DMS79 (cell line): ENCODE measurements at places on chromosomes 7 and 10.

DNA sequence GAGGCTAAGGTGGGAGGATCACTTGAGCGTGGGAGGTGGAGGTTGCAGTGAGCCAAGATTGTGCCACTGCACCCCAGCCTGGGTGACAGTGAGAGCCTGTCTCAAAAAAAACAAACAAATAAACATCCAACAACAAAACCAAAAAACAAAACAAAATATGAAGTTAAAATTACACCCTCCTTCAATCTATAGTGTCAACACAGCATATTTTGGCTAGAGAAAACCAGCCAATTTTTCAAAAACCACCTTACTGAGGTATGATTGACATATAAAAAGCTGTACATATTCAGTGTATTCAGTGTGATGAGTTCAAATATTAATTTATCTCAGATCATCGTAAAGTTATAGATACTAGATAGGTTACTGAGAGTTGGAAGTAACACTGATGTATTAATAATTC is 102.4 kb downstream of the ICA1 start:
- DNase-seq: no peak

- DNase-seq: no peak
Measured at GRCh38 chr10:111970111-111970510, 213.5 kb downstream of the GPAM start.

GRCh38 chr7:16034353-16034752 is 347.9 kb upstream of the MEOX2 start:
- no peak for DNase-seq

DNA sequence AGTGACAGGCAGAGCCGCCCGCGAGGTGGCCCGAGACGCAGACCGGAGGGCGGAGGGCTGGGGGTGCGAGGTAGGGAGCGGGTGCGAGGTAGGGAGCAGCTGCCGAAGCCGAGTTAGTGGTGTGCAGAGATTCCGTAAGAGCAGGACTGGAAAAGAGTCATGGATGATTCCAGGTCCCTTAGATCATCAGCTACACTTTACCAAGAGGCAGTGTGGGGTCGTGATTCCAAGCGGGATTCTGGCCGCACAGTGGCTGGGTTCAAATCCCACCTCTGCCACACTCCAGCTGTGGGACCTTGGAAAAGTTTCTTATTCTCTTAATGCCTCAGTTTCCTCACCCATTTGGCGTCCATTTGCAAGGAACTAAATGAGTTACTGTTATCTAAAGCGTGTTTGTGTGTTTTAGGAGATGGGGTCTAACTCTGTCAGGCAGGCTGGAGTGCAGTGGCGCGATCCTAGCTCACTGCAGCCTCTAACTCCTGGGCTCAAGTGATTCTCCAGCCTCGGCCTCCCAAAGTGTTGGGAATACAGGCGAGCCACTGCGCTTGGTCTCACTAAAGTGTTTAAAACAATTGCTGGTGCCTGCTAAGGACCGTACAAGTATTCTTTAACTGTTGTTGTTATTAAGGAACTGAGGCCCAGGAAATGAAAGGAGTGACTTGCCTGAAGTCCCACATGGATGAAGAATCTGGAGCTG is 1.1 kb downstream of the NDUFB2 start:
- no peak for DNase-seq

DNA sequence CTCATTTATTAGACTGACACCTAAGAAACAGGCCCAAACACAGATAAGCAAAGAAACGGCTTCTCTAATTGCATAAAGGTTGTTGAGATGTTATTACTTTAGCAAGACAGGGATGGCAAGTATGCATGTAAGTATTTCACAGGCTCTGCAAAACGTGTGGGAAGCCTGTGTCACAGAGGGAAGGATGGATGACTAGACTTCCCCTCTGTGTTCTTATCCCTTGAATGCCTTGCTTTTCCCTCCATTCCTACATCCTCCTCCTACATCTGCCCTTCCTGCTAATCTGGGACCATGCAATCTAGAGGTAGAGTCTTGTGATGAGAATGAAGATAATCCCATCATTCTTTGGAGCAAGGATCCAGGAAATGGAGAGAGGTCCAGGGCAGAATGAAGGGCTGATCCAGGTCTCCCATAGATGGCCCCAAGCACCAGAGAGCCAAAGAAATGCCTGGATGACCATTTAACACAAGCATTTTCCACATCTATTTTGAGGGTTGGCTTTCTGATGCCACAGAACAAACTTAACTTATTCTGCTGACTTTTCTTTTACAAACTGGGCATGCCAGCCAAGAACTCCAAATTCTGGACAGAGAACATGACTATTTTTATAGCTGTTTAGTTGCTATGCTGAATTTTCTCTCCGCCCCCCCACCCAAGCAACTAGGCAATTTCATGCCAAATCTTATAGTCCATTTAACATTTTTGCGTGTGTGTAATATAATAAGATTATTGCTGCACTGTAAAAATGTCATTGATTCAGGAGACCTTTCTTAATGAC is 48.1 kb downstream of the NRP1 start:
- no peak for DNase-seq

- DNase-seq: no peak
Measured at GRCh38 chr7:32223721-32224120, 153.5 kb upstream of the PDE1C start.

- DNase-seq: no peak
Measured at GRCh38 chr10:98339799-98340198, 71.8 kb upstream of the LOXL4 start.

DNA sequence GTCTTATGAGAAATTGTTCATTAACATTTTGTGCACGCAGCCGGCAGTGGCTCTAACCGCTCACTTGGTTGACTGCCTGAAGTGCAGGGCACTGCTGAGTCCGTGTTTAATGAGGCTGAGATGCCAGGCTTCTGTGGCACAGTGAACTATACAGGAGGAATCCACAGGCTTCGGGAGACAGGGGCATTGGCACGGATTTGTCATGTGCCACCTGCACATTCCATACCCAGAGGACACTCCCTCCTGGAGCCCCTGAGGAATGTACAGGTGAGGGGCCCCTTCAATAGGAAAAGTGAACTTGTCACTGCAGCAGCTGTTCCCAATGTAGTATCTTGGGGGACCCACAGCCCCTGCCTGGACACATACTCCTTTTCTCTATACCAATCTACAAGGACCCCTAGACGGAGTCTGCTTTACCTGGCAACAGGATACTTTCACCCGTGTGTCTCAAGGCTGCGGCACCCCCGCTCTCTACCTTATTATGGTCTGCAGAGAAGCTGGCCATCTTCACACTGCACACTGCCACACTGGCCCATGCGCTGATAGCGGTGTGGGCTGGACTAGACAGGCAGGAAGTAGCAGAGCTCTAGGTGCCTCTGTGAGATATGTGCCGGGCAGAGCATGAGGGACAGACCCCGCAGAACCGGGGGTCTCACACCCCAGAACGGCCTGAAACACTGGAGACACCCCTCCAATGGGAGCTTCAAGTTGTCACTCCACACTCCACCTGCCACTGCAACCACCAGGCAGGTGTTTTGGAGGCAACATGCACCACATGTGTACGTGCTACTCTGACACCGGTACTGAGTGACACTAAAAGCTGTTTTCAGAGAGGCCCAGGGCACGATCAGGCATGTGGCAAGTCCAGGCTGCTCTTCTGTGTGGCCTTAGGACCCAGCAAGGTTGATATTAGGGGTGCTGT is 71.4 kb upstream of the RHEB start:
- DNase-seq: no peak

DNA sequence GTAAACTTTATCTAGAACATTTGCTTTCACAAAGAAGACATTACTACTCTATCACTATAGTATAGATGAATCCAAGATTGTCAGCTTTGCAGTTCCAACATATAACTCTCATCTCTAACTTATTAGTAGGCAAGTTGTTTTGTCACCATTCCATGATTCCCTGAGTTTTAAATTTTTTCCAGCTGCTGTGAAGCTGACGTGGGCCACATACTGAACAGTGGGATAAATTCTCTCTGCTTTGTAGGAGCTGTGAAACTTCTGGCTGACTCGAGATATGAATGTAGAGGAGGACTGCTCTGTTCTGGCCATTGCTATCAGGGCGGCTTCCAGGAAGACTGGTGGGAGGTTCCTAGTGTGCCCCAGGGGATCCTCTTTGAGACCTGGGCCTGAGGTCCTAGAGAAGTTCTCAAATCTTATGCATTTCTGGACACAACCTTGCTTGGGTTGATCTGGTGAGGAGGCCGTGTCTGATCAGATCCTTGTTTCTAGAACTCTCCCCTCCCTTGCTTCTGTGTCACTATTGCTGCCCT is 58.0 kb downstream of the LSMEM1 start:
- DNase-seq: no peak

DNA sequence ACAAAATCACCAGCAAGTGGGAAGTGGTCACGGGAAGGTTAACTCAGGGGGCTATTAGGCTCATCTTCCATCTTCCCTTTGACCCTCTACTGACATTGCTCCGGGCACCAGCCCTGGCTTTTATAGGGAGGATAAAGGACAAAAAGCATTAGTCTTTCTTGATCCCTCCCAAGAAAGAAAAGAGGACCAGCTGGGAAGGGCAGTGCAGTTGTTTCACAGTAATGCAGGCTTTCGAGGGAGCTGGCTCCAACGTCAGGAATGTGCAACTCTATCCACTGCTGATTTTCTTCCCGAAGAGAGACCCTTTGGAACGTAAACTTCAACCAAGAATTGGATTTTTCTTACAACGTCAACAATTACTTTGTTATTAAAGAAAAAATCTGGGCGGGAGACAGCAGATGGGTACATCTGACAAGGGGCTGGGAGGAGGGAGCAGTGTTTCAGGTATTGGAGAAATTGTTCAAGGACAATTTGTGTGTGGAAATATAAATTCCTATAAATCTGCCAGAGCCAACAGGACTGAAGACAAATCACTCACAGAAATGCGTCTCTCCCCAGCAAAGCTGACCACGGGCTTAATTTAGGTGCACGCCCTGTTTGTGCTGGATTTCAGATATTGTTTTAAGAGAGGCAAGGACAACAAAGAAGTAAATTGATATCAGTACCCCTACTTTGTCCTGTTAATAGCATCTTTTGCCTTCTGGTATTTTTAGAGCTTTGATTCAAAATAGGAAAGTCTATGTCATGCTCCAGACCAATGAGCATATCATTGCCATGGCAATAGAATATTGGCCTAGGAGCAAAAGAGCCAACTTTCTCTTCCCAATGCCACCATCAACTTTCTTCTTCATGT is 23.4 kb upstream of the ARID5B start:
- no peak for DNase-seq
